NCI-H1436 treated with DMSO at 0.1 percent for 48 hours (cell line): ENCODE measurements at places on chromosomes 3 and 15.

GRCh38 chr3:2579206-2579605, 480.5 kb downstream of the CNTN4 start:
- DNase-seq = no peak

- peak; percentile 43 for DNase-seq
These were observed 19.3 kb upstream of the NRROS start for GRCh38 chr3:196620161-196620604.

GRCh38 chr3:45654397-45654944, 34.7 kb upstream of the SACM1L start:
- no peak for DNase-seq

GRCh38 chr15:52281085-52282035, 14.2 kb downstream of the MYO5C start:
- no peak for DNase-seq

DNA sequence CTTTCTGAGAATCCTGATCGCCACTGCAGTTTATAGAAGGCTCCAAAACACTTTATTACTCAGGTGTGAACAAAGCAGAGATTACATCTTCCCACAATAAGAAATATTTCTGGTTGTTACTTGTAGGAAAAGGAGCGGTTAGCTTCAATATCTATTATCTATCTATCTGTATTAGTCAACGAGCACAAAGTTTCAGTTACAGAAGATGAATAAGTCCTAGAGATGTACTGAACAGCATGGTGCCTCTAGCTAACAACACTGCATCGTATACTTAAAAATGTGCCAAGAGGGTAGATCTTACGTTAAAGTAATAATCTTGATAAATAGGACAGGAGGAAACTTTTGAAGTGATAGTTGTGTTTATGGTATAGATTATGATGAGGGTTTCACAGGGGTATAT, 10.9 kb upstream of the CCR3 start:
- DNase-seq = no peak
